Left lung (tissue), 14 donors: ENCODE measurements at places on chromosomes 12 and 14. TPM values are rescaled to one million over a fixed set of nuclear protein-coding genes. Genes with fewer than 3 reads are reported as not detected.

- no peak for DNase-seq
These were observed 2.1 kb downstream of the OGFOD2 start for GRCh38 chr12:122977153-122977552.

DNA sequence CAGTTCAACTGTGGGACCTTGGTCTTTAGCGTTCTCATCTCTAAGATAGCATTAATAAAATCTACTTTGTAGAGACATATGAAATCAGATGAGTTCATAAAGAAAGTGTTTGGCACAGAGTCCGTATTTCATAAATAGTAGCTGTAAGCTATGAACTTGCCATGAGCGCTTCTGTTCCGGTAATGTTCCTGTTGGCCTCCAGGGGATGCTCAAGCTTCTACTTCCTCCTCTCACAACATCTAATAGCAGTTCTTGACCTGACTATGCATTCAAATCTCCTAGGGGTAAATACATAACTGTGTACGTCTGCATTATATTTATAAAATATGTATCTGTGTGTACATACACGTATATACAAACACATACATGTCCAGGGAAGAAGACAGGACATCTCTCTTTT, 288.2 kb upstream of the TMPO start:
- DNase-seq, result no peak

DNA sequence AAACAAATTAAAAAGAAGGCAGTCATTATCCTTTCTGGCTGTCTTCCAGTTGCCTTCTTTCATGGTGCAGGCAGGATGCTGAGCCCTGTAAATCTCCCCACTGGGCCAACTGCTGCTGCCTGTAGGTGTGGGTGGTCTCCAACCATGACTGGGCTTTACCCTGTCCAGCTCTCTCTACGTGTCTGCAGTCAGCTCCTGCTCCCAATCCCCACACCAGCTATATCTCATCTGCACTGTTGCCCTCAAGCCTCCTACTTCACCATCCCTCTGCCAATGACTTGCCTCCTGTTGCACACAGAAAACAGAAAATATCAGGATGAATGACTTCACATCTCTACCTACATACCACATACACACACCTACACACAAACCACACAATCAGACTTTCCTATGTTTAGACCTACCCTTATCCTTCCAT, 39.7 kb upstream of the PSMA6 start:
- DNase-seq, result no peak

- DNase-seq, result no peak
These were observed 105.8 kb downstream of the SAMD4A start for GRCh38 chr14:54672688-54673087.

DNA sequence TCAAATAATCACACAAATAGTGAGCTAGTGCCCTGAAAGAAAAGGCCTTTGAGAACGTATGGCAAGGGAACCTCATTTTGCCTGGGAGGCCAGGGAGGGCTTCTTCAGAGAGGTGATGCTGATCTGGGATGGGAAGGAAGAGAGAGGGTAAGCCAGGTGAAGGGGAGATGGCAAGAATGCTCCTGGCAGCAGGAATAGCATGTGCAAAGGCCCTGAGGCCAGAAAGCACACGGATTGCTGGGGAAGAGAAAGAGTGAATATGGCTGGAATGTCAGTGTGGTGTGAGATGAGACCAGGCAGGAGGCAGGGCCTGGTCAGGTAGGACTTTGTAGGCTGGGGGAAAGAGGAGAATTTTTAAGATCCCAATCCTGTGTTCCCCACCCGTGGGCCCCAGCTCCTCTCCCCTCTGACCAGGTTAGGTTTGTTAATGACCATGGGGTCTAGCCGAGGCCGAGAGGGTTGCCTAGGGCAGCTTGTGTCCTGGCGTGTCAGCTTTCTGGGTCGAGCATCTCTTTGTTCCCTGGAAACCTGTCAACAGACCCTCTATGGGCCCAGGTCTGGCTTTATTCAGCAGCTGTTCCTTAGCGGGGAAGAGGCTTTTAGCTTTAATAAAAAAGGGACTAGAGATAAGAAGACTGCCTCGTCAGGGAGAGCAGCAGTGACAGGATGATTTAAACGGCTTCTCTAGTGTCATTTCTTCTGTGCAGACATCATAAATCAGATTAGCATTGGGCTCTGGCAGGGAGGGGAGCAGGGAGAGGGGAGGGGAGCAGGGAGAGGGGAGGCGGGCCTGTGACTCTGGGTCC, 123.4 kb downstream of the ADCK1 start:
- DNase-seq, result no peak

GRCh38 chr12:49944718-49945117, 5.8 kb upstream of the AQP2 start:
- no peak for DNase-seq

- DNase-seq, result no peak
These were observed 112.2 kb downstream of the GPR135 start for GRCh38 chr14:59352961-59353360.

Gene NOC4L
- total RNA-seq, result 19.6 TPM

Gene KRT72
- total RNA-seq, result not detected

- no peak for DNase-seq
These were observed 57.3 kb downstream of the KNTC1 start for GRCh38 chr12:122584177-122584863.

- no peak for DNase-seq
These were observed 35.4 kb downstream of the DLK1 start for GRCh38 chr14:100762089-100762515.

Gene SLCO1C1
- 0.52 TPM for total RNA-seq

DNA sequence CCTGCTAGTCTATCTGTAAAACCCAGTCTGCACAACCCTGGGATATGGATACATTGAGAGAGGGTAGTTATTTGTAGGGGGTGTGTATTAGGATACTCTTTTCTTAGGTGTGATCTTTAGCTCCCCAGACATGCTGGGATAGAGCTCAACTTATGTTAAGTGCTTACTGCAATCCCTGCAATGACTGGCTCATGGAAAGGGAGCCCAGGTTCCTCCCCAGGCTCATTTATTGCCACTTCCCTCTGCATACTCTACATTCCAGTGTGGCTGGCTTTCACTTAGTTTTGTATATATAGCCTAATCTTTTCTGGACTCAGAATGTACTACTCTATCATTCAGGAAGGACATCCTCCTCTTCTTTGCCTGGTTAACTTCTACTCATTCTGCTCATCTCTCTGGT, 172.0 kb downstream of the SYT10 start:
- no peak for DNase-seq

Gene CLEC9A
- not detected for total RNA-seq

DNA sequence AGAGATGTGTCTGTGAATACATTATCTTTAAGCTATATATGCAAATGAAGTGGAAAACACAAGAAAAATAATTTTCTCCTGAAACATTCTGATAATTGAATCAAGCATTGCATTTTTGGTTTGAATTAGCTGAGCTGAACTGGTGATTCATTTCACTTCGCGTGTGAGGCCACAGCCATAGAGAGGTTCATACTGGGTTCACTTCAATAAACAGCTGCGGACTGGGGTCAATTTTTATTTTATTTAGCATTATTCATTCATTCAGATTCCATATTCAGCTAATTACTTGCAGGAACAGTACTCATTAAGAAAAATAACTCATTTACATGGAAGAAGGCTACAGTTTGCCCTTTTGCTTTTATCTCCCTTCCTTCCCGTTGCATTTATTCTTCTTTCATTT, 195.2 kb upstream of the LRIG3 start:
- no peak for DNase-seq

GRCh38 chr12:31508436-31509150, 82.3 kb downstream of the DENND5B start:
- DNase-seq, result no peak

- no peak for DNase-seq
These were observed 303.1 kb downstream of the VRK1 start for GRCh38 chr14:97100306-97100705.

- peak; percentile 83 for DNase-seq
These were observed 30.7 kb downstream of the PXN start for GRCh38 chr12:120234643-120235368.

Gene RBM19
- total RNA-seq, result 31.8 TPM

DNA sequence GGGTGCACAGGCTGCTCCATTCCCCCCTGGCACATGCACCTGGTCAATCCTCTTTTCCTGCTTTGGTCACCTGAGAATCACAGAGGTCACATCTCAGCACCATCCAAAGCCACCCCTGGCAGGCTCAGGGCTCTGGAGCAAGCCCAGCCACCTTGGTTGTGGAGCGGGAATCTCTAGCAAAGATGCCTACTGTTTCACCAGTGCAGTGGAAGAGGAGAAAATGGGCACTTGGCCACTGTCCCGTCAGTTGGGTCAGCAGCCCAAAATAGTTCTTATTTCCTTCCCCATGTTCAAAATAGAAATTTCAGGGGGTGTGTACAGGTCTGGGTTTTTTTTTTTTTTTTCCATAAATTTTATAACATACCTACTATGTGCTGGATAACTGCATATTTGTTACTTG, 18.3 kb downstream of the RTL1 start:
- no peak for DNase-seq

DNA sequence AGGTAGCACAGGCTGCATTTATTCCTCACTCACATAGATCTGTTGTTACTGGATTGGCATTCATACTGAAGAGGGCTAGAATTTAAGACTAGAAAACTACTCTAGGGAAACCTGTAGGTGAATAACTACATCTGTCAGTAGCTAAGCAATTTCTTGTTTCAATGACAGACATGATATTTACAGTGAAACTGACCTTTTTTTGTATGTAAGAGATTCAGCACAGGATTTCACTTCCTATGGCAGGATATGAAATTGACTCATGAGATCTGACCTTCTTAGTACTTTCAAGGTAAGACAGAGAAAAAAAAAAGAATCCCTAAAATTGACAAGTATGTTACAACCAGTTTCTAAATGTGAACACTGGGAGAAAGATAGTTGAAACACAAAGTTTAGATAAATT, 189.8 kb upstream of the SLC16A7 start:
- no peak for DNase-seq

Gene TRPV4
- total RNA-seq, result 2.2 TPM

DNA sequence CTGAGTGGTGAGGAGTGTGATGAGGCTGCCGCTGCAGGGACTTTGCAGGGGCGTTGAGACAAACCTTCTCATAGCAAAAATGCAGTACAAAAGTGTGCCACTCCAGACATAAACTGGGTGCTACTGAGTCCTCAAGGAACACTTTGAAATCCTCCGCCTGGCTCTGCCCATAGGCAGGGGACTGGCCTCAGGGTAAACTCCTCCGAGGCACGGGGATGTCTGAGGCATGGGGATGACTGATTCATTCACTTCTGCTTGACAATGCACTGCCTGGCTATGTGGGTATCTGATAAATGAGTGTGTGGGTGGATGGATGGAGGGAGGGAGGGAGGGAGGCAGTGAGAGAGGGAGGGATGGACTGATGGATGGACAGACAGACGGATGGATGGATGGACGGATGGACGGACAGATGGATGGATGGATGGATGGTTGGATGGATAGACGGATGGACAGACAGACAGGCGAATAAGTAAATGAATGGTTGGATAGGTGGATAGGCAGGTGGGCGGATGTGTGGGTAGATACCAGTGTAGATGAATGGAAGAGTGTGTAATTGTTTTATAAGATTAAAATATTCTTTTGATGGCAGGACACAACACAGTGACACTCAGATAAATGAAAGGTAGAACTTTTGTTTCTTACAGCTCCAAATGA, 2.1 kb upstream of the BDKRB2 start:
- DNase-seq, result no peak

DNA sequence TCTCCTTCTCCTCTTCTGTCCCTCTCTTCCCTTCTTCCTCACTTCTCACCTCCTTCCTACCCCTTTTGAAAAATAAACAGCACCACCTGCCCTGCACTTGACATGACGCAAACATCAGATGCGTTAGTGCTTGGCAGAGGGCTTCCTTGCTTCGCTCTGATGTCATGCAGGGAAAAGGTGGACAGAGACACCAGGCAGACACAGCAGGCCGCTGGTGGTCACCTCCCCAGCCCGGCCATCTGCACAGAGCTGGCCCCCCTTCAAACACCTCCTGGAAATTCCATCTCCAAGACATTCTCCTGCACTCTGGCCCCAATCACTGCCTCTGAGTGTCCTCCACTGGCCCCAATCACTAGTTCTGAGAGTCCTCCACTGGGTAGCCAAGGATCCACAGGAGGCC, 353.6 kb downstream of the MED13L start:
- no peak for DNase-seq

DNA sequence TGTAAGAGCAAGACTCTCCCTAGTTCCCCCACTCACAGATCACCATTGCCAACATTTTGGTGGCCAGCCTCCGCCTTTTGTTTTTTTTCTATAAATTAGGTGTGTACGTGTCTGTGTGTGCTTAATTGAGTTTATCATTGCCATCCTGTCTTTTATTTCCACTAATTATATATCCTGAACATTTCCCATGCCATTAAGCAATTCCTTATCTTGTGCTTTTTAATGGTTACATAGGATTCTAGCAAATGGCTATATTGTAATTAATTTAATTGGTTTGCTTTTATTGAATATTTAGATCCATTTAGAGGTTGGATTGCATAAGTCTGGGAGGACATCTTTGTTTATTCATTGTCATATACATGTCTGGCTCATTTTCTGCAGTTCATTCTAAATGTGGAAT, 107.3 kb upstream of the RTL1 start:
- DNase-seq, result no peak

GRCh38 chr14:29355331-29355730, 572.3 kb downstream of the PRKD1 start:
- no peak for DNase-seq

DNA sequence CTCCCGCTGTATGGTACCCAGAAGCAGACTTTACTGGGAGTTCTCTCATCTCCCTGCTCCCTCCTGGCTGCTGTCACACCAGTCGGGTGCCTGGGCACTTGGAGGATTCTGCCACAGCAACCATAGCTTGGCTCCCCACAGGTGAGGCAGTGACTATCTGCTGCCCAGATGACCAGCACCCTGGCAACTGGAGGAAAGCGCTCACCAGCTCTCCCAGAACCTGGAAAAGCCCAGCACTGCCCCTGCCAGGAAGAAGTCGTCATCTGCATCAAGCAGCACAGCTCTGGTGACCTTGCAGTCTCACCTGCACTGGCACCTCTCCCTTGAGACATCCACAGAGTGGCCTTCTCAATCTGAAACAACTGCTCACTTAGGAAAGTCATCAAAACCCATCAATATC, 31.9 kb upstream of the TC2N start:
- DNase-seq, result no peak

DNA sequence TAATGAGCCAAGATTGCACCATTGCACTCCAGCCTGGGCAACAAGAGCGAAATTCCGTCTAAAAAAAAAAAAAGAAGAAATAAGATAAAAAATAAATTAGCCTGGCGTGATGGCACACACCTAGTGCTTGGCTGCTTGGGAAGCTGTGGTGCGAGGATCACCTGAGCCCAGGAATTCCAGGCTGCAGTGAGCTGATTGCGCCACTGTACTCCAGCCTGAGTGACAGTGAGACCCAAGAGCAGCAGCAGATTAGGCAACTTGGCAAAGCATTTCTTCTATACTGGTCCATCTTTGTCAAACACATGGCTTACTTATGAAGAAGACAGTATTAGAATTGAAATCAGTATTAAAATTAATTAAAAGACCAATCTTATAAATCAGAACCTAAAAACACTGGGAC, 6.3 kb downstream of the GON7 start:
- DNase-seq, result peak; percentile 50

- DNase-seq, result no peak
These were observed 1.9 kb upstream of the BICD1 start for GRCh38 chr12:32104572-32105355.

- DNase-seq, result no peak
These were observed 13.2 kb downstream of the TAOK3 start for GRCh38 chr12:118359541-118359915.
